ENCODE measurements at places on chromosomes 1 and 21.
A peak's percentile ranks its signal among the peaks of the same experiment; 100 is the strongest.

DNA sequence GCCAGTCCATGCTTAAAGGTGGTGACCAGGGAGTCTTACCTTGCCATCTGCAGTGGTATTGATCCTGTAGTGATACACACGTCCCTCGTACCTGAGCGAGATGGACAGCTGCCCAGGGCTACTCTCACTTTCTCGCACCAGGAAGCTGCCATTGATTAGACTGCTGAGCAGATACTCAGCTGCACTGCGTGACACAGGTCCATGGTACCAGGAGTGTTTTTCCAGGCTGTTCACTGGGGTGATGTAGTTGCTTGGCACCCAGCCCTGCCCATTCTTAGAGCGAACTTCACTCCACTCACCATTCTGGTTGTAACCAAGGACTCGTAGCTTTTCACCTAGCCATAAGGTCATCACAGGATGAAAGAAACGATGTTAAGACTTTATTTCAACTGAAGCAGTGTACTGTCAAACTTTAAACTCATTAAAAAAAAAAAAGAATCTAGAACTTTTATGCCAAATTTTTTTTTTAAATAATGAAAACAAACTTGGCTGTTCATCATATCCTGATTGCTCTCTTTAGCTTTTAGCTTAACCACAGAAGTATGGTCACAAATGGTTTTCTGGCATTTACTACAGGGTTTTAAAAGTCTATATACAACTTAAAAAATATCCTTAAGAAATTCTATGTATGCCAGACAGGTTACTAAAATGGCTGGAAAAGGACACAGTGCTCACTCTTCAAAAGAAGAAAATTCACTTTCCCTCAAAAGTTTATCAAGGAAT is 44.6 kb downstream of the TOR3A start:
- no peak for DNase-seq

GRCh38 chr1:5594056-5594956 is 397.9 kb downstream of the NPHP4 start:
- DNase-seq: no peak

DNA sequence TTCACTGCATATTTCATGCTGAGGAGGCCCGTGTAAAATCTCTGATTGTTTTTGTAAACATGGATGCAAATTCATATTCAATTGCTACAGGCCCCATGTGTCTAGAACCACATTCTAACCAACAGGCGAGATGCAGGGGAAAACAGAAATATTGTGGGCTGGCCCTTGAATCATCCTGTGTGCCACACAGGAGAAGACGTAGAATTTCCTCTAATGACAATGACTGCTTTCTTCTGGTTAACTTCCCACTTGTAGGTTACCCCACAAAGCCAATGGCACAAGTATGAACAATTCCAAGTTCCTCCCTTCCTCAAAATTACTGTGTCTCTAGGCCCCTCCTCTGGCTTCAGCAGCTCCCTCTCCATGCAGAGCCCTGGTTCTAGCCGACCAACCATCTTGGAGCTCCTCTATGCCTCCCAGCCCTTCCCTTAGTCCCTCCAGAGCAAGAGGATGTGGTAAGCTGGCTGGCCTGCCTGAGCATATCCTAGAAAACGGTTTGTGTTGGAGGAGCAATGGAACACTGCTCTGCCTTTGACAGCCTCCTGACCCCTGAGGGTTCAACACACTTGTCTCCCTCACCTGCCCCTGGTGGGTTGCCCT is 205.2 kb downstream of the HS2ST1 start:
- DNase-seq: no peak

- DNase-seq: no peak
These were observed 509.2 kb downstream of the LTN1 start for GRCh38 chr21:28483301-28484035.

- DNase-seq: no peak
These were observed 2.2 kb upstream of the KIF17 start for GRCh38 chr1:20719871-20720620.

DNA sequence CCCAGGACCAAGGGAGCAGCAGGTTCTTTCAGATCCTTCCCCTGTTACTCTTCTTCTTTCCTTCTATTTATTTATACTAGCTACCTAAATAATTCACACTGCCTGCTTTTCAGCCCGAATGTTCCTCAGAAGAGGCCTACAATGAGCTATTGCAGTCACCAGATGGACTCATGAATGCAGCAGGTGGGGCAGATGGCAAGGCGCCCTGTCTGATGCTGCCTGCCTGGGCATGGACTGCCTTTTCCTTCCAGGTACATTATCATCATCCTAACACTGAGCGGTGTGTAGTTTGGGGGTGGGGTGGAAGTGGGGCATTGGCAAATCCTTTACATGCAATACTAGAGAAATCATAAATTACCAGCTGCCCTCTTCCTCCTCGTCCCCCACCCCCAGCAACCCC is 17.6 kb downstream of the ESRRG start:
- DNase-seq: no peak

GRCh38 chr1:191530928-191531327 is 627.3 kb upstream of the RGS18 start:
- DNase-seq: no peak

DNA sequence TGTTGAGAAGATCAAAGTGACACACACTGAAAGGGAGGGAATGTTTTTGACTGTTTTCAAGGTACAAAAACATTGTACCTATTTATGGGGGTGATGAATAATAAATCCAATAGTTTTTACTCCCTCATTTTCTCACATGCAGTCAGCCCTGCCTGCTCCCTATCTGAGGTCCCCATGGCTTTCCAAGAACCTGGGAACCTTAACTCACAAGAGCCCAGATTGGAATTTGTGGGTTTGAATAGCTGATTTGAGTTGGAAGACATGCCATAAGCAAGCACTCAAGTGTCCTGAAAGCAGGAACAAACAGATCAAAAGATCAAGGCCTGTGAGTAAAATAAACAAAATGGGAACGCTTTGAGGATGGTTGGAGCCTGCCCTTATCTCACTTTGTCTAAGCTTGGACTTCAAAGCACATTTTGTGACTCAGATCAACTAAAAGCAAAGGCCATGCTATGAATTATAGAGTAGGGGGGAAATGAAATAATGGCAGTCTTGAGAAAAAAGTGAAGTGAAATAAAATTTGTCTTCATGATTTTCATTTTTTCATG is 136.6 kb downstream of the LYPLAL1 start:
- DNase-seq: no peak

DNA sequence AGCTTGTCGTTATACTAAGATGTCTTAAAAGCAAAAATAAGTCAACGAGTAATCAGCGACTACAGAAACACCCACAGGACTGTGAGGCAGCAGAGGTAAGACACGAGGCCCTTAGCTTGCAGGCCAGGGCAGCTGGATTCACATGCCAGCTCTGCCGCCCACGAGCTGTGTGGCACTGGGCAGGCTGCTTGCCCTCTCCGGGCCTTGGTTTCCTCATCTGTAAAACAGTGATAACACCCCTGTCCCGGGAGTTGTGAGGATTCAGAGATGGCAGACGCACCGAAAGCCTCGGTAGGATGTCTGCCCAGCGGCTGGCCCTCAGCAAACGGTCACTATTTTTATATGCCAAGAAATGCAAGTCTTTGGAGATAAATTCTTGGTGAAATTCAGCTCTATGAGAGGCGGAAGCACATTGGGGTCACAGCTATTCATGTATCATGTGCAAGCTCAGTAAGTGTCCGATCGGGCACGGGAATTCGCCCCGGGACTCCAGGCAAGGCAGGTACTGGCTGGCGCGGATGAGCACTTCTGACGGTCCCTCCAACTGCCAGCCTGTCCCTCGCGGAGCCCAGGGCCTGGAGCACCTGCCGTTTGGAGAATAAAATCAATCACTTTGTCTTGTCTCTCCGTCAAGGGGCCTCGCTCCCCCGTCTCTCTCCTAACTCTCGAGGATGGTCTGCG is 1.1 kb downstream of the C2CD2 start:
- no peak for DNase-seq

- DNase-seq: no peak
These were observed 408.1 kb upstream of the ADGRL2 start for GRCh38 chr1:81392526-81393226.

GRCh38 chr1:63316984-63317816 is 5.2 kb upstream of the FOXD3 start:
- no peak for DNase-seq

- DNase-seq: no peak
These were observed 34.1 kb downstream of the CFAP74 start for GRCh38 chr1:1969505-1969900.

GRCh38 chr1:77540501-77541161 is 141.8 kb downstream of the ZZZ3 start:
- no peak for DNase-seq

DNA sequence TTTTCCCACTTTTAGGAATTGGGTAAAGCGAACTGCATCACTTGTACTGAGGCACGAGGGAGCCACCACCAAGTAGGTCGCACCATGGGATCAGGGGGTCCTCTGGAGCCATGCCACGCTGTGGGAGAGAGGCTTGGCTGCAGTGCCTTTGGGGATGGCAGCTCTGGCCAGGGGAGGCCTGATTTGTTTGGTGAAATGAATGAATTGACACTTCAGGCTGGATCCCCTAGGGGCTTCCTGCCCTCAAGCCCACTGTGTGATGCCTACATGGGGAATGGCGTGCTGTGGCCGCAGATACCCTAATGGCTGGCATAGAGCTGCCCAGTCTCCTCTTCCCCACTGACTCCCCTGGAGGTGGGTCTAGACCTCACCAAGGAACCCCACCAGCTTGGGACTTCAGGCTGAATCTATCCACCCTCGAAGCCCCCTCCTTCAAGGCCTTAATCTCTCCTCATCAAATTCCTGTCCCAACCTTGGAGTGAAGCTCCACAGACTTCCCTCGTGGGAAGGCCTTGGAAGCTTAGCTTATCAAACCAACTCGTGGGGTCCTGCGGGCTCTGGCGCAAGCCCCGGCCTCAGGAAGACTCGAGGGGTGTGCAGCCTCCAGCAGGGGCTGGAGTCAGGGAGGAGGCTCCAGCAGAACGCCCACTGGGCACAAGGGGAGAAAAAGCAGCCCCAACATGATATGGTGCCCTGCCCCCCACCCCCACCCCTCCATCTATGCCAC is 64.6 kb downstream of the VWA5B1 start:
- no peak for DNase-seq

DNA sequence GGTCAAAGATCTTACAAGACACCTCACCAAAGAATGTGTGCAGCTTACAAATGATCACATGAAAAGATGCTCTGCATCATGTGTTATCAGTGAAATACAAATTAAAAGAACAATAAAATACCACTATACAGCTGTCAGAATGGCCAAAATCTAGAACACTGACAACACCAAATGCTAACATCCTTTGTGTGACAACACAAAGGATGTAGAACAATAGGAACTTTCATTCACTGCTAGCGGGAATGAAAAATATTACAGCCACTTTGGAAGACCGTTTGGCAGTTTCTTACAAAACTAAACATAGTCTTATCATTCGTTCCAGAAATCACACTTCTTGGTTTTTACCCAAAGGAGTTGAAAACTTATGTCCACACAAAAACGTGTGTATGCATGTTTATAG is 20.6 kb upstream of the SELP start:
- no peak for DNase-seq

- DNase-seq: no peak
These were observed 7.9 kb downstream of the SH3GLB1 start for GRCh38 chr1:86712088-86712860.

GRCh38 chr1:28886731-28887418 is 27.5 kb upstream of the EPB41 start:
- peak; percentile 32 for DNase-seq

DNA sequence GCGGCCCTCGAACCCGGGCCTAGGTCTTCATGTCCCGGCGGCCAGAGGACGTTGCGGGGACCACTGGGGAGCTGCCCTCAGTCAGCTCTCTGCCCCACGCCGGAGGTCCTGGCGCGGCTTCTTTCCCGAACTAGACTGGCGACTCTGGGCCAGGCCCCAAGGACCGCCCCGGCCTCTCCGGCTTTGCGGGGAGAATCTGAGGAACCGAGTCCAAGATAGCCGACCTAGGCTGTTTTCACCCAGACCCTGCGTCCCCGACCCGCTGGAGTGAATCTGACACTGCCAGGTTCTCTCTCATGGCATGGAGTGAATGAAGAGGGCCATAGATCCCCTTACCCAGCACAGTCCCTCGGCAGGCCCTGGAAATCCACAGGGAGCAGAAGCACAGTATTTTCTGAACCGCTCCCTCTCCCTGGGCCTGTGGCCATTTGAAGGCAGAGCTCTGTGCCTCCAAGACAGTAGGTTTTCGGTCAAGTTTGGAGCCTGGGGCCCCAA is 9.9 kb upstream of the BARHL2 start:
- DNase-seq: no peak

DNA sequence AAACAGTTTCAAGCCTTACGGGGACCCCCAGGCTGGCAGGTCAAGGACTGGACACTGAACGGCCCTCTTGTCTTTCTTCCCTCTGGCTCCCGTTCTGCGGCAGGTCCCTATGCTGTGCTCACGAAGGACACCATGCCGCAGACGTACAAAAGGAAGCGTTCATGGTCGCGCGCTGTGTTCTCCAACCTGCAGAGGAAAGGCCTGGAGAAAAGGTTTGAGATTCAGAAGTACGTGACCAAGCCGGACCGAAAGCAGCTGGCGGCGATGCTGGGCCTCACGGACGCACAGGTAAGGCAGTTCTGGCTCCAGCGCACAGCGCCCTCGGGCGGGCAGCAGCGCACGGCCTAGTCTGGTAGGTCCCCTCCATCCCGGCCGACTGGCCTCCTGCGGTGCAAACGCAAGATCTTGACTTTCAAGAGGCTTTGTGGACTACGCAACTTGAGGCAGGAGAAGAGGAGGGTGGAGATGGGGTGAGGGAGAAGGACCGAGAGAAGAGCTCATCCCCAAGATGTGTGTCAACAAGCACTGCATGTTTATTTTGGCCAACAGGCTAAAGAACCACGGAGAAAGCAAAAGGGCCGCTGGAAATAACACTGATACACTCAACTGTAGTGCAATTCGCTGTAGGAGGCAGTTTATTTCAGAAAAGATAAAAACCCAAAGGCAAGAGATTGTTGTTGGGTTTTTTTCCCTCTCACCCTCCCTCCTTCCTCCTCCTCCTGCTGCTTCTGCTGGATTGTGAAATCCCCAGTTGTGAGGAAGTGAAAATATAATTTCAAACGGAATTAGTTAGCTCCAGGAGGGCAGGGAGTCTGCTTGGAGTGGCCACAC is 3.0 kb downstream of the HLX start:
- DNase-seq: no peak

DNA sequence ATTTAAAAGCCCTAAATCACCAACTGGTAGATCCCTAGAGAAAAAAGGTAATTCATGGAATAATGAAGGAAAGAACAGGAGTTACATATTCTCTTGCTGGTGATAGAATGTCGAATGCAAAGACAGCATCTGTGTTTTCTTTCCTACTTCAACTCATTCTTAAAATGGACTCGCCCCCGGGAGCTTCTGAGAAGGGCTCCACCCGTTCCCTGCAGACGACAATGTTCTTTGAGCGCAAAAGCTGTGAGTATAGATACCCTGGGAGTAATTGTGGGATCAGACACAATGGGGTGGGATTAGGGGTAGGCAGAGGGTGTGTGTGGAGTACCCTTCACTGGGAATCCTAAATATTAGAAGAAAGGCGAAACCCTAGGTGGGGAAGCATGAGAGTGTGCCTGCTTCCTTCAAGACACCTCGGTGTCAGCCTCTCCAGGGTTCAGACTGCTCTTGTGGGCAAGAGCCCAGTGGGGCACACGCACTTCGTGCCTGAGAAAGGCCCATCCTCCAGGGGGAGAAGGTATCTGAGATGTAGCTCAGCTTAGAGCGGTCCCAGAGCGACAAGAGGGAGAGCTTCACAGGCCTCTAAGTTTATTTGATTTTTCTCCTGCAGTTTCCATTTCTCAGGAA is 123.3 kb upstream of the DPYD start:
- no peak for DNase-seq

- DNase-seq: no peak
These were observed 672.8 kb downstream of the LMO4 start for GRCh38 chr1:88001460-88001859.

- no peak for DNase-seq
These were observed 104.0 kb upstream of the OLIG2 start for GRCh38 chr21:32921632-32922230.

- DNase-seq: no peak
These were observed 111.9 kb downstream of the PTPN14 start for GRCh38 chr1:214439352-214440119.

Data from amniotic stem cell (primary cell).